ENCODE measurements at places on chromosomes 3 and 15.

DNA sequence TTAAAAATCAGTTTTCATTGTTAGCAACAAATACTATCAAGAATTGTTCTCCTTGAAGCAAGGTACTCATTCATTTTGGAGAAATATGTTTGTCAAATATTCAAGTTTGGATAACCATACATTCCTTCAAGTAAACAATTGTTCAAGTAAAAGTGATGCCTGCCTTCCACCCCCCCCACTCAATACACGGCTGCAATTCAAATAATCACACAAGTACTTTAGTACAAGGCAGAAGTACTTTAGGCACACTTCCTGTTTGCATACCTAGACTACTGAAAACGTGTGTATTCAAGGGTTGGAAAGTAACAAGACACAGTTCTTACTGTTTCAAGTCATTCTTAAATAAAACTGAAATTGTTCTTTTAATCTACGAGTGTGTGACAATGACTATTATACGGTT, 45.4 kb downstream of the TJP1 start:
- DNase-seq: no peak

DNA sequence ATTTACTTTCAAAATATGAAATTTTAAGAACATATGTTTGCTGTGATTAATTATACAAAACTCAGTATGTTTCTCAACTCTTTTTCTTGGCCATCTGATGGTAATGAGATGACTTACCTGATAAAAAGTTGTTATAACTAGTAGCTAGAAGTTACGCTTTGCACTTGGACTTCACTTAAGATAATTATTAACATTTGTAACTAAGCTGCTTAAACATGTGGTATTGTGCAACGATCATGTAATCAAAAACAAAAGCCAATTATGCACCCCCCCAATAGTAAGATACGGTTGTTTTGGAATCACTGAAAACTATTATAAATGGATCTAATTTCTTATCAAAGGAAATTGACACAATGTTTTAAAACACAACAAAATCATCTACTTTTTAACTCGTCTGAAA, 342.9 kb downstream of the CNTN3 start:
- no peak for DNase-seq

DNA sequence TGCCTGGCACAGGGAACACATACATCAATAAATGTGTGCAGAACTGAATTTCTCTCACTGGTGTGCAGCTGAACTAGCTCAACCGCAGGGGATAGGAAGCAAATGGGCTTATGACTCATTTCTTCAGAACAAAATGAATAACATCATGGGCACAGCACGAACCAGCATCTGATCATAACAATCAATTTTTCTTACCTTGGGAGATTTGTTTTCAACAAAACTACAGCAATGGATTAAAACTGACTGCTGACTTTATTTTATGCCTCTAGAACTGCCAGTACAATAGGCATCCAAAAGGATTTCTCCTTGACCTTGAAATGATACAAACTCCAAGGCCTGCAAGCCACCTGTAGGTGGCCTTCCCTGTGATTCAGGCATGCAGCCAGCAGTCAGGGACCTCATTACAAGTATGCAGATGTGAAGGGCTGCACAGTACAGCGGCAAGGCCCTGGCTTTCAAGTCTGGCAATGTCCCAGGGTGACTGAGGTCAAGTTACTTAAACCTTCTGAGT, 26.1 kb downstream of the TAMM41 start:
- no peak for DNase-seq

- no peak for DNase-seq
Measured at GRCh38 chr15:50687302-50687902, 805 bp upstream of the TRPM7 start.
